ENCODE measurements at places on chromosomes 5 and 9.

DNA sequence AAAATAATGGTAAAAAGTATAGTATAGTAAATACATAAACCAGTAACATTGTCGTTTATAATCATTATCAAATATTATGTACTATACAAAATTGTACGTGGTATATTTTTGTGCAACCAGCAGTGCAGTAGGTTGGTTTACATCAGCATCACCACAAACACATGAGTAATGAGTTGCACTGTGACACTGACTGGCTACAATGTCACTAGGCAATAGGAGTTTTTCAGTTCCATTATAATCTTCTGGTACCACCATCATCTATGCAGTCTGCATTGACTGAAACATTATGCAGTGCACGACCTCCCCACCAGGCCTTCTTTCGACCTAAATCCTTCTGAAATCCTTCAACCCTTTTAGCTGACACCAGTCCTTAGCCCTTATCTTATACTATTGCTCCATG lies 105.8 kb downstream of the SREK1 start:
- DNase-seq: no peak

- DNase-seq: no peak
Observed at GRCh38 chr9:131559421-131560000, 14.2 kb downstream of the PRRT1B start.

- no peak for DNase-seq
Observed at GRCh38 chr9:137550231-137550621, at the start of gene PNPLA7. Gene PNPLA7, minus strand, starts transcription at chr9:137550402. Its CDS starts 205 bp downstream, at chr9:137550197.

DNA sequence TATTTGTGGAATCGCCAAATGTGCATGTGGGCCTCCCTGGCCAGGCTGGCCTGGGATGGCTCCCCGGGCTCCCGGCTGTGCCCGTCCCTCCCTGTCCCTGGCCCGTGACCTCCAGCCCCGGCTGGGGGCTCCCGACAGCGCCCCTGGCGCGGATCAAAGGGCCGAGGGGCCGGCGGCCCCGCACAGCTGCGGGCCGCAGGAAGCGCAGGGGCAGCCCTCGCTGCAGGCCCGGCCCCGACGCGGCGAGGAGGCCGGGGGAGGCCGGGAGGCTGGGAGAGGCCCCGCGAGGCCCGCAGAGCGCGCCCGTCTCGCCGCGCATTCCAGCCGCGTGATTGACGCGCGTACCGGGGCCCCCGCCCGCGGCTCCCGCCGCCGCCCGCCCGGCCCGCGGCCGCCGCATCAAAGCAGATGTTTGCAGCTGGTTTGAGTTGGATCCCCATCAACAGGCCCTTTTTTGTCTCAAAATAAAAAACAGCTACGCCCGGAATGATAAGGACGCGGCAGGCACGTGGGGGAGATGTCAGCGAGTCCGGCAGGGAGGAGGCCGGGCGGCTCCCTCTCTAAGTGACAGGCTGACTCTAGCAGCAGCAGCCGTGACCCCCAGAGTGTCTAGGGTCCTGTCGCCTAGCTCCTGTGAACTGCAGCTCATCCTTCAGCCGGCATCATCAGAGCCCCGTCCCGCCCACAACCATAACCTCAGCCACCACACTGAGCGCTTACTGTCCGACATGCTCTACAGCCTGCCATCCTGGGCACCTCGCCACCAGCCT lies 69.4 kb downstream of the LMX1B start:
- DNase-seq: no peak

- DNase-seq: peak; percentile 34
Observed at GRCh38 chr5:149990518-149991376, 9.7 kb downstream of the TIGD6 start.

GRCh38 chr9:124453586-124454191 lies 3.4 kb downstream of the ADGRD2 start:
- DNase-seq: no peak

DNA sequence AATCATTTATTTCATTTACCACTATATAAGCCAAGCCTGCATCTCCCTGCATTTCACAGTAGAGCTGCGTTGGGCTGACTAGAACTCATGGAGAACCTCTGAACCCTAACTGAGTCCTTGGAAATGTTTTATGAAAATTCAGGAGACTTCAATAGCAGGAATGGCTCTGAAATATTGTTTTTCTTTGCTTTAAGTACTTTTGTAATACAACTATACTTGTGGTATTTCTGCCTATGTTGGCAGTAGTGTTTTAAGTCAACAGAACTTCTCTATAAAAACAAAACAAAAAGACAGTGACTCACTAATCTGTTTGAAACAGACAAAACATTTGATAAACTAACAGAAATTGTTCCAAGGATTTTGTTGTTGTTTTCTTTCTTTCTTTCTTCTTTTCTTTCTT lies 489.2 kb upstream of the MEF2C start:
- DNase-seq: no peak

DNA sequence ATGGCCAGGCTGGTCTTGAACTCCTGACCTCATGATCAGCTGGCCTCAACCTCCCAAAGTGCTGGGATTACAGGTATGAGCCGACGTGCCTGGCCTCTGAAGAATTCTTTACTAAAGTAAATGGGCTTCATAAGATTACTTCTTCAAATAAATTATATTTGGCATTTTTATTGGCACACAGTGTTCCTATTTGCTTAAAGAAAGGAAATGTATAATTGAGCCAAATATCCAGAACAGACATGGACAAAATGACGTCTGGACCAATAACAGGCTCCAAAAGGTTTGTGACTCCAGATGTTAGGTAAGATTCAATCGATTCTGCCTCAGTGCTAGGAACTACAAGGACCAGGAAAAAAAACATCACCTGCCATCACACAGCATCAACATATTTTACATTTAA lies 40.7 kb downstream of the ECPAS start:
- no peak for DNase-seq

GRCh38 chr9:135928731-135929655 lies 21.6 kb upstream of the CAMSAP1 start:
- DNase-seq: no peak

Measured in stimulated activated CD4-positive, alpha-beta T cell treated with anti-CD3 and anti-CD28 coated beads, Interleukin-1b, Interleukin-23, amount 100 ng/mL, for 1 hour (primary cell).